ENCODE measurements at places on chromosomes 6 and 20.

DNA sequence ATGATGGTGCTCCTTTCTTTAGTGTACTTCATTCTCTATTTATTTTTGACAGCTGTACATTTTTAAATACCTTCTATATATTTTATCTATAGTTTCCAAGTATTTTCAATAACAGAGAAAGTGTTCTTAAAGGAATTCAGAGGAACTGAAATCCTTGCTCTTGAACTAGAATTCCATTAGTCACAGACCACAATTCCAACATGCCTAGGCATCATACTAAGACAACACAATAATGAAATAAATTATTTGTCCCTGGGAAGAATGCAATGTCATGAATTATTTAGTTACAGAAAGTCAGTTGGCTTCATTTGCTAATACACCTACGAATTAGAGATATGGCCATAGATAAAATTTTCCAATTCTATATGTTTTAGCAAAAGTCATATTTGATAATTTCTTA, 671.2 kb downstream of the EPHA7 start:
- DNase-seq = no peak

GRCh38 chr6:163814494-163815364, 400.2 kb downstream of the QKI start:
- DNase-seq = no peak

GRCh38 chr6:148288541-148288940, 54.1 kb upstream of the SASH1 start:
- DNase-seq = no peak

GRCh38 chr6:155880900-155881299, 425.3 kb upstream of the NOX3 start:
- DNase-seq = no peak

- no peak for DNase-seq
Measured at GRCh38 chr6:150766201-150766997, 99.1 kb upstream of the MTHFD1L start.

DNA sequence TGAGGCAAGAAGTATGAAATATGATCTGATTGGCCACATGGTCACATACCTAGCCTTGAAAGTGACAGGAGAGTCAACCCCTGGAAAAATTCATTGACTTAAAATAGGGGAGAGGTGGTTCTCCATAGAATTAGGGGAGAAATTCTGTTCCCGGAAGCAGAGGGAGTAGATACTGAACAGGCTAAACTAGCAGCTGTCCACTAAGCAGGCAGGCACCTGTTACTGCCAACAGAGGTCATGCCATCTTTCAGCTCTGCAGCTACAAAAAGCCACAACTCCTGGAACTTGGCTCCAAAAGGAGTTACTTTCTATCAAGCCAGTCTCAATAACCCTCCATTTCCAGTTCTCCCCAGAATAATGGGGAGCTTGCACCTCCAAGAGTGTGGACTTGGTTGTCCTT, 352.5 kb downstream of the MAFB start:
- no peak for DNase-seq

DNA sequence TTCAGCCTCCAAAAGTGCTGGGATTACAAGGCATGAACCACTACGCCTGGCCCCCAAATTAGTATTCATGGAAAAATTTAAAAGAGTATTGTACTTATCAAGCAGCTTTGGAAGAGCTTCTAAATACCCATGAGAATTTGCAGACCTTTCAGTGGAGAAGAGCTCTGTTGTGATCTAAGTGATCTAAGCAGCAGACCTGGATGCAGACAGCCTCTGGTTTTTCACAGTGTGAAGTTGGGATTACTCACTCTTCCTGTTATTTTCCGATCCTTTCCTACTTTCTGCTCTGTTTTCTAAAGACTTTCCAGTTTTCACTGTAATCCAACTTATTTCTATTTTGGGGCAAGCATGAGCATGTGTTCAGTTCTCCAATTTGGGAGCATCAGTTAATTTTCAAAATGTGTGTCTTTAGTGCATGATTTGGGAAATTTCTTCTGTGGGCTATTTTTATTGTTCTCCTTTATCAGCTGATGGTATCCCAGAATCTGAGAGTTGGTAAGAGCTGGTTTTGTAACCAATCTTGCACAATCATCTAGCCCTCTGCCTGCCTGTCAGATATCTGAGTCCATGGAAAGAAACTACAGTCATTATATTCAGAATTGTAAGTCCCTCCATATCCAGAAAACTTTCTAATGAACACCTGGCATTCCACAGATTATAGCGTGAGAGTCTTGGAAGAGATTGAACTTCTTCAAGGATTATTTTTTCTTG, 207.7 kb upstream of the DTNBP1 start:
- no peak for DNase-seq

GRCh38 chr6:56526860-56527544, 115.7 kb downstream of the DST start:
- no peak for DNase-seq

- DNase-seq = no peak
Measured at GRCh38 chr6:84601366-84601765, 163.0 kb downstream of the TBX18 start.

- DNase-seq = no peak
Measured at GRCh38 chr20:51616060-51616459, 73.5 kb upstream of the NFATC2 start.

DNA sequence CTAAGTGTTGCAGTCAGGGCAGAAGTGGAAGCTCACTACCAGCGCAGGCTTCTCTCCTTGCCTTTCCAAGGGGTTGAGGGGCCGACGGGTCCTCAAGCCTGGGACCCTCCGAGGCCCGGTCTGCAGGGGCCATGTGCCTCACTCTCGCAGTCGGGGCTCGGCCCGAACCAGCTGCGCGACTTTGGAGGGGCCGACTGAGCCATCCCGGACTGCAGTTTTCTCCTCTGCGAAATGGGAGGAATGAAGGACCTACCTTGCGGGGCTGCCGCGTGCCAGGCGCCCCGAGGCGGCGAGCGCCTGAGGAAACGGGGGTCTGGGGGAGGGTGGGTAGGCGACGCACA, 5.6 kb downstream of the LZTS3 start:
- no peak for DNase-seq

GRCh38 chr20:37256286-37256685, 5.3 kb downstream of the GHRH start:
- no peak for DNase-seq

- DNase-seq = no peak
Measured at GRCh38 chr6:42403831-42404230, 47.9 kb downstream of the TRERF1 start.

GRCh38 chr20:44151621-44152416, 35.2 kb downstream of the JPH2 start:
- no peak for DNase-seq

GRCh38 chr6:3259491-3259958, 778 bp downstream of the PSMG4 start:
- peak; percentile 38 for DNase-seq

DNA sequence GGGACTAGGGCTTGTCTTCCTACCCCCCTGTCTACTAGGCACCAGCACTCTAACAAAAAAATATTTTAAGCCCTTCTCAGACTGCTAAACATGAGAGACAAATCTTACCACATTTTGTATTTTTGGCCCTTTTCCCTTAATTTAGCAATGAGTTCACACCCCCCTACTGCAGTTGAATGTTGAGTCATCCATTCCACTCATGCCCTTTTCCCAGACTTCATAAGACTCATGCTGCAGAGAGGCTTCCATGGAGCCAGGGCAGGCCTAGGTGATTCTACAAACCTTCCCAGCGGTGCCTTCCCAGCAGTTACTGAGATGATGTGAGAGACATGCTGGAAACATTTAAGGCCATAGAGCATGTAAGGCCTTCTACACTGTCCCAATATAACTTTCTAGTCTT, 53.9 kb downstream of the PXDC1 start:
- DNase-seq = no peak

DNA sequence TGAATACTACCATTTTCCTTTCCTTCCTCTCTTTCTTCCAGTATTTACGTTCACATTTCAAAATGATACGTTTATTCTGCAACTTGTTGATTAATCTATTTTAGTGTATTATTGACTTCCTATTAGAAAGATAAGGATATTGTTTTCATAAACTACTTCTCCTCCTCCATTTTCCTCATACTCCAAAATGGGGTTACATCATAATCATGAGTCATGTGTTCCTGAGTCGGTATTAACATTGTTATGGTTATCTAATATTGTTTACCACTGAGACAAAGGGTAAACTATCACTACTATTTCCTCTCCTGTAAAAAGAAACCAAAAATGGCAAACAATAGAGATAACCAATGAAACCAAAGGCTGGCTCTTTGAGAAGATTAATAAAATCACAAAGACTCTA, 126.5 kb upstream of the CDYL start:
- no peak for DNase-seq

GRCh38 chr6:93048381-93048780, 371.0 kb downstream of the EPHA7 start:
- DNase-seq = peak; percentile 6

GRCh38 chr20:34582911-34583310, 24.4 kb downstream of the MAP1LC3A start:
- DNase-seq = no peak

DNA sequence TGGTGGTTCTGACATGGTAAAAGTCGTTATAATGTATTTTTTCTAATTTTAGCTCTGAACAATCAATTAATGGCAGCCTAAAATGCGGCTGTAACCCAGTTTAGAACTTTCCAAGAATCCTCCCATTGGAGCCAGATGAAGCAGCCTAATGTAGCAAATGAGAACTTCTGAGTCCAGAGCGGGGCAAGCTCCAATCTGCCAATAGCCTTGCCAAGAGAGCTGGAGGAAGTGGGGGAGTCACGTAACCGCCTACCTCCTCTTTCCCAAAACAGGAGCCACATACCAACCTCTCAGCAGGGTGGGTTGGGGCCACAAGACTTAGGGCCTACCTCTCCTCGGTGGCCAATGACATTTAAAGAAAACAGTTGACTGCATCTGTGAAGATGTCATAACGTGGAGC, 230.6 kb downstream of the SOD2 start:
- DNase-seq = no peak

DNA sequence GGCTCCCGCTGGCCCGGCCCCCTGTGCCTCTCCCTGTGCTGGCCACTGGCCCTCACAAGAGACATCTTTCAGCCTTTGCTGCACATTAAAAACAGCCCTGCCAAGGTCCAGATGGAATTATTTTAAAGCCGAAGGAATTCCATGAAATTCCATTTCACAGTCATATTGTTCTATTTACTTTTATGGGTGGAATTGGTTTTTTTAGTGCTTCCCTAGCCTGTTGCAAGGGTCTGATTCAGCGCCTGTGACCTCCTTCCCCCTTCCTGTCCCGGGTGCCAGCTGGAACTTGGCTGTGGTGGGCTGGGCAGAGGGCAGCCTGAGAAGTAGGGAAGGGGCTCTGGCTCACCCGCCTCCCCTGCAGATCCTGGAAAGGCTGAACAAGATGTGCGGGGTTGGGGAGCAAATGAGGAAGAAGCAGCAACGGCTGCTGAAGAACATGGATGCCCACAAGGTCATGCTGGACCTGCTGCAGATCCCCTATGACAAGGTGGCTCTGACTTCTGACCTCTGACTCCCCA, 34.3 kb downstream of the UQCC2 start:
- DNase-seq = no peak

DNA sequence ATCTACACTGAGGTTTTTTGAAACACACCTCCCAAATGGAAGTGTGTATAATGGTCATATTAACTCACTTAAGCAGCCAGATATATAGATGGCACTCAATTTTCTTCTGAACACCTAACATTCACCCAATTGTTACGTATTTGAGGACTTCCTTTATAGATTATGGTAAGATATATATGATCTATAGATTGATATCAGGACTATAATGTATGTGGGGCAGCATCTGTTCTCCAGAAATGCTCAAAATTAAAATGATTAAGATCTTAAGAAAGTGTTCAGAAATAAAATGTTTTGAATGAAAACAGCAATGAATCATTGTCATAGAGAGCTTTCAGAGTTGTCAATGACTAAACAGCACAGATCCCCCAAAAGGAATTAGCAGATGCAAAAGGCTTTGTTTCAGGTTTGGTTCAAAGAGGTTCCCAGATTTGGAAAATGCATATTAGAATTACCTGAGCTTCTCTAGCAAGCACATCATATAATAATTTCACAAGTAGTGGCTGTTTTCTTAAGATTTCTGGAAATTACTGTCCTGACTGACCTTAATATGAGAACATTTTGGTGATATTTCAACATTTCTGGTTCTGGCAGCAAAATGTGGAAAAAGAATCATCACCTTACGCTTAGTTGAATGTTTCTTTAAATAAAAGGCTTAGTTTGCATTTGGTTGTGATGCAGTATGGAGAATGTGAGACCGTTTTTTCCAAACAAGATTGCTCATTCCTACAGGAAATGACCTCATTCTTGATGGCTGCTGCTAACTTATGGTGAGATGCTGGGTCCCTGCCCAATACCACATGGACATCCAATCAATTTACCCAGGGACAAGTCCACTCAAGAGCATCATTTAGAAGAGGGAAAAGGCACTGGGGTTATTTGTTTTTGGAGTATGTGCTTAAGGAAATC, 31.5 kb downstream of the TRAF3IP2 start:
- DNase-seq = no peak

DNA sequence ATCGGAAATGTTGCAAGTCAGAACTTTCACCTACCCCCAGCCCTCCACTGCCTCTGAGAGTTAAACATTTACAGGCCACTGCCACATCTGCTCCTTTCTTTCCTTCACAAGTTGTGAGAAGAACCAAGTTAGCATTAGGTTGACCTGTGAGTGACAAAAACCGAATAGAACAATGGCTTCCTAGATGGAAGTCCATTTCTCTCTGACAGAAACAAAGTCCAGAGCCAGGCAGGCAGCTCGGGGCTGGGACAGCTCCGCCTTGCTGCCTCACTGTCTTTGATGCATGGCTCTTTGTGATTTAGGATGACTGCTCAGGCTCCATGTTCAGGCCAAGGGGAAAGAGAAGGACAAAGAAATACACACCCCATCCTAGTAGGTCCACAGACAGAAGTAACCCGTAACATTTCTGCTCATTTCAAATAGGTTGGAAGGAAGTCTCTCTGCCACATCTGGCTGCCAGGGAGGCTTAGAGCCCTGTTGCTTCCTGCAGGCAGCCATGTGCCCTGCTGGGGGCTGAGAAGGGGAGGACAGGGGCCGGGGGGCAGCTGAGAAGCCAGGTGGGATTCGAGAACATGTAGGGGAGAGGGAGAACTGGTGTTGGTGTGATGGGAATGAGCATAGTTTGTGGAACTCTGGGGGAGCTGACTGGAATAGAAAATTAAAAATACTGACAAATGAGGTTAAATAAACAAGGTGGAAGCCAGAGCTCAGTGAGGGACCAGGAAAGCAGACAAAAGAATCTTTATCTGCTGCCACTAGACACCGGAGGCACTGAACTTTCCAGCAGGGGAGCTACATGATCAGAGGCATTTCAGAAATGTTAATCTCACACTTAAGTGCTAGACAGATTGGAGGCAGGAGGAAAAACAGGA, 19.5 kb upstream of the IER3 start:
- peak; percentile 72 for DNase-seq

- DNase-seq = no peak
Measured at GRCh38 chr20:44166477-44166876, 20.5 kb downstream of the JPH2 start.

All from COR-L47 (cell line).